ENCODE measurements at places on chromosomes 16 and 17.

DNA sequence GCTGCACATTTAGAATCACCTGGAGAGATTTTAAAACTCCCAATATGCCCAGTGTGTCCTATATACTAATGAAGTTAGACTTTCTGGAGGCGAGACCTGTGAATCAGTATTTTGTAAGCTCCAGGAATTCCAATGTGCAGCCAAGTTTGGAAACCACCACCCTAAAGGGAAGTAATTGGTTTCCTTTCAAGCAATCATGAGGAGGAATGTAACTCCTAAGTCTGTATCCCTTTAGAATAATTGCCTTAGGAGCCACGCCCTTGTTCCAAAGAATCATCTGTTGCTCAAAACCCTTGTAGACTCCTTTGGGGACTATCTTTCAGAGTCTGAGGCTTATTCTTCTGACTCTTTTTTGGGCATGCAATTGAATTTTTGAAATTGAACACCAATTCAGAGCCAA is 84.4 kb downstream of the DNAH9 start:
- DNase-seq: no peak

DNA sequence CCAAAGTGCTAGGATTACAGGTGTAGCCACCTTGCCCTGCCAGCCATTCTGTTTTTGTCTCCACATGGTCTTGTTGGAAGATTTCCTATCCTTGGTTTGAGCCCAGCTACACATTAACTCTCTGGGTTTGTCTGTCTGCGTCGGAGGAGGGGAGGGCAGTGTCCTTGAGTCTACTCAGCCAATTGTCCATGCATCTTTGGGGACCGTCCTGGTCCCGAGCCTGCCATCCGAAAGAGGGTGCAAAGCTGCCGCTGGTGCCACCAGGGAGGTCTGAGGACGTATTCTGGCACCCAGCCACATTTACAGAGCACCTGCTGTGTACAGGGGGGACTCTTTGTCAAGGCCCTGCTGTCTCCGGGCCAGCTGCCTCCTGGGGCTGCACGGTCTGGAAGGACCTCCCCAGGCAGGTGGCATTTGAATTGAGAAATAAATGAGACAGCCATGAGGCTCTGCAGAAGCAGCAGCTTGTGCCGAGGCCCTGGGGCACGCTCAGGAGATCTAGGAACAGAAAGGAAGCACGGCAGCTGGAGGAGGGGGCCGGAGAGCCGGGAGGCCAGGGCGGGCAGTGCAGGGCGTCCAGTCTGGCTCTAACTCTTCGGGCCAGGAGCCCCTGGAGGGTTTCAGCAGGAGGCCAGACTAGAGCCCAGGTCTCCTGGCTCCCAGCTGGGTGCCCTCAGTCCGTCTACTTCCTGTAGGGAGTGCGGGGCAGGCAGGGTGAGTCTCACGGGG is 1.5 kb downstream of the CYBA start:
- DNase-seq: no peak

DNA sequence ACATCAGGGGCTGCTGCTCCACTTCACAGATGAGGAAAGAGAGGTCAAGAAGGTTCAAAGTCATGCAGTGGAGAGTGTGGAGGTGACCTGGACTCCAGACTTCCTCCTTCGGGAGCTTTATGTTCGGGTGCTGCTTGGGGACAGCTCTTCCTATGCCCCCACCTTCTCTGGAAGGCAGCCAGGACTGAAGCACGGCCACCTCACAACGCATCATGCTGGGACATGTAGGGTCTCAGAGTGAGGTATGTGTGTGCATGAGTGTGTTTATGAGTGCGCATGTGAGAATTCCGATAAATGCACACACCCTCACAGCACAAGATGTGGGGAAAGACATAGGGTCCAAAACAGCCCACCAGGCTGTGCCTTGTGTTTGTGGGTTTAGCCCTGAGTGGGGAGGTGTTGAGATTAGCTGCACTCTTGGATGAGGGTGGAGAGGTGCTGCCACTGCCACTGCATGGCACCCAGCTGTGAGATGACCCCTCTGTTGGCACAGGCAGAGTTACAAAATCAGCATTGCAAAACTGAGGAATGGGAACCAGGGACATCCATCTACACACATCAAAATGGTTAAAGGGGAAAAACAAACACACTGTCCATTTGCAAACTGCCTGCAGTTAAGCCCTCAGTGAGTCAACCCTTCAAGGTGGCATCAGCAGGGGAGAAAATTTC is 367.4 kb downstream of the SEC14L1 start:
- no peak for DNase-seq

GRCh38 chr16:64629622-64630021 is 492.2 kb downstream of the CDH11 start:
- no peak for DNase-seq

DNA sequence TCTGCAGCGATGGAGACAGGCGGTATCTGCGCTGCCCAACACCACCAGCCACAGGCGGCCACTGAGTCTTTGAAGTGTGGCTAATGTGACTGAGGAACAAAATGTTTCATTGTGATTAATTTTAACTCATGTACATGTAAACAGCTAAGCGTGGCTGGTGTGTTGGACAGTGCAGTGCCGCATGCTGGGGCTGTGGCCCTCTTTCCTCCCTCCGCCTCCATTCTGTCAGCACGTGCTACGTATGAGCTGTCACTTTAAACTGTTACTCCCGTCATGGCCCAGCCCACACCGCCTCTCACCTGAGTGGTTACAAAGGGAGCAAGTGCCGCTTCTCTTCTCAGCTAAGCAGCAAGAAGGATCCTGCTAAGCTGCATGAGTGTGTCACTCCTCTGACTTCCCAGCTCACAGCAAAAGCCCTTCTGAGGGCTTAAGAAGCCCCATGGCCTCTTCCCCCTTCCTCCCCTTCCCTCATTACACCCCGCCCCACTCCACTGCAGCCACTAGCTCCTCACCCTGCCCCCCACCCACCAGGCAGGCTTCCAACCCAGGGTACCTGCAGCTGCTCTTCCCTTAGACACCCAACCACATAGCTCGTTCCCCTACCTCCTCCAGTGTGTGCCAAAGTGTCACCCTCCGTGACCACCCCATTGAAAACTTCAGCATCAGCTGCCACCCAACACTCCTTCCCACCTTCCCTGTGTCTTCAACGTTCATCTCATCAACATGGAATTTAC is 15.0 kb downstream of the HASPIN start:
- DNase-seq: no peak

GRCh38 chr16:90078579-90078895 is 1.4 kb upstream of the PRDM7 start:
- no peak for DNase-seq

DNA sequence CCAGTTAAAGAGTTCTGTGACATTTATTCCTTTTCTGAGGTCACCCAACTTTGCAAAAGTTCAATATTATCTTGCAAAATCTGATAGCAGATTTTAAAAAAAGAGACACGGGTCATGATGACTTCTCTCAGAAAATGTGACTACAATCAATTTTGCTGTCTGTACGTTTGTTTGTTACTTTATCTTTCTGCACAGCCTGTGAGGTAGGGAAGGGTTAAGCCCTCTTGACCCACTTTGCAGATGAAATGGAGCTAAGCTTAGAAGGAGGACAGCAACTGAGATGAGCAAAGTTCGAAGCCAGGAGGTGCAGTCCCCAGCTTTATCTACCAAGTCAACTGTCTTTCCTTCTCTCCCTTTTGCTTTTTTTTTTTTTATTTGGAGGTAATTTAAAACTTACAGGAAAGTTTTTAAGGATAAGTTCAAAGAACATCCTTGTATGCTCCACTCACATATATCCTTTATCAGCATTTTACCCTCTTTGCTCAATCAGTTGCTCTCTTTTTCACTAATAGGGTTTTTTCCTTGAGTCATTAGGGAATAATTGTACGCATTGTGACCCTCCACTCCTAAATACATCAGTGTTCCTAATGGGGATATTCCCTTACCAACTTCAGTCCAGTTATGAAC is 86.8 kb downstream of the MSI2 start:
- no peak for DNase-seq

DNA sequence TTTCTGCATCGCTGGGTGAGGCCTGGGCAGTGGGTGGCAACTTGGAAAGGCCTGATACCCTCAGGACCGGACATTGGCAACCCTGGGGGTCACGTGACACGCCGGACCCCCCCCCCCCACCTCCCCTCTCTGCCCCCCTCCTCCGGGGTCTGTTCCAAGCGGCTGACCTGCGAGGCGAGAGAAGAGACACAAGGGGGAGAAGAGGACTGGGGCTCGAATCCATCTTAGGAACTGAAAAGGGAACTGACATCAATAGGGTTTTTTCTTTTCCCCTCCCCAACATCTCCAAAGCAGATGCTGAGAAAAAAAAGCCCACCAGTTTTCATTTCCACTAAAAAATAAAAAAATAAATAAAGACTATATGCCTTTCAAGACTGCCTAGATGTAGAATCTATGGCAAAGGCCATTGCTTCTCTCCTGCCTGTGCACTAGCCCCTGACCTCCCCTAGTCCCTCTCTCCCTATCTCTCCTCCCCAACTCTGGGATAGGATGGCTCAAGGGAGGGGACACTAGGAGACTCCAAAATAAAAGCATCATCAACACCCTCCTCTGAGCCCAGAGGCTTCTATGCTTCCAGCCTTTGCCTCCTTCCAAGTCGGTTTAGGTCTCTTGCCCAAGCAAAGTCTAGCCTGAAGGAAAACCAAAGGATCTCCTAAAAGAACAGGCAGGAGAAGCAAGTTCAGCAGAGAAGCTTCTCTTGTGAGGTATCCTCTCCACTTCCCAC is 7.7 kb upstream of the HOXB2 start:
- DNase-seq: no peak

DNA sequence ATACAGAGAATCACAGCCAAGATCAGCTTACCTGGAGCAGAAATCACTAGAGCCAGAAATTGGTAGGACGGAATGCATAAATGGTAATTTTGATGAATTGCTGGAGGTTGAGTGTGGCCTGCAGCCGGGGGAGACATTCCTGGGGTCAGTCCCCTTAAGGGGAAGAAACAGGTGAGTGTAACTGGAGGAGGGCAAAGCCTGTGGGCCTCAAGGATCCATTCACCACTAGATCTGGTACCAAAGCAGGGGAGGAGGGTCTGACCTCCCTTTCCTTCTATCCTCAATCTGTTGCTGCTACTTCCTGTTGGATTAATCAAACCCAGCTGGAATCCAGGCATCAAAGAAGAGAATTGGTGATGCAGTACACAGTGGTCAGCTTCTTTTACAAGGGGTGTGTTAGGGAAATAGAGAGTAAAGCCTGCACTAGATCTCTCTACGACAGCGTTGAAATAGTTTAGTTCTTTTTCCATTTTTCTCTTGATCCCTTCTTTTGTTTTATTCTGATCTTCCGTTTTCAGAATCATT is 8.6 kb upstream of the ABCA9 start:
- no peak for DNase-seq

- DNase-seq: no peak
Measured at GRCh38 chr17:56937687-56938086, 23.2 kb downstream of the COIL start.

DNA sequence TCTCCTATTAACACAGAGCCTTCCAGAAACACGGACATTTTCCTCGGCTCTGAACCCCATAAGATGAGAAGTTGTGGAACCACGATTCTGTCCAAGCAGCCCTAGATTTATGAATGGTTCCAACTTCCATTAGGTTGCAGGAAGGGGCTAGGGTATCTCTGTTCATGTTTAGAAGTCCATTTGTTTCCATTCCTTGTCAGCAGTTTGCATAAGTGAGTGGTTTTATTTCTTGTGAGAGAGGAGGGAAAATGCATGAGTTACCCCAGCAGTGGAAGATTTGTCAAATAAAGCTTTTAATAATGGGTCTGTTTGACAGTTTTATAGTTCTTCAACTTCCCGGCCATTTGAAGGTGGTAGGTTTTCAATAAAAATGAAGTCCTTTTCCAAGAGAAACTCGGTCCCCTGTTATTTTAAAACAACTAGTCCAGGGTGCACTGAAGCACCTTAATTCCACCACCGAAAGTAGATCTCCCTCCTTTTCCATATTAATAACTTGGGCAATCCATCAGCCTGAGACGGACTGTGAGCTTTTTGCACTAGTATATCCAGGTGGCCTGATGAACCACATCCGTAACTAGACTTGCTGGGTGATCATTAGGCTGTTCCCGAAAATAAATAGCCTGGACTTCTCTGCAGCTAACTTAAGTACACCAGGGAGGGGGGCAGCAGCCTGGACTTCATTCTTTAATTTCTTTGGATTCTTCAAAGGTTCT is 181.3 kb downstream of the TMEM114 start:
- no peak for DNase-seq

DNA sequence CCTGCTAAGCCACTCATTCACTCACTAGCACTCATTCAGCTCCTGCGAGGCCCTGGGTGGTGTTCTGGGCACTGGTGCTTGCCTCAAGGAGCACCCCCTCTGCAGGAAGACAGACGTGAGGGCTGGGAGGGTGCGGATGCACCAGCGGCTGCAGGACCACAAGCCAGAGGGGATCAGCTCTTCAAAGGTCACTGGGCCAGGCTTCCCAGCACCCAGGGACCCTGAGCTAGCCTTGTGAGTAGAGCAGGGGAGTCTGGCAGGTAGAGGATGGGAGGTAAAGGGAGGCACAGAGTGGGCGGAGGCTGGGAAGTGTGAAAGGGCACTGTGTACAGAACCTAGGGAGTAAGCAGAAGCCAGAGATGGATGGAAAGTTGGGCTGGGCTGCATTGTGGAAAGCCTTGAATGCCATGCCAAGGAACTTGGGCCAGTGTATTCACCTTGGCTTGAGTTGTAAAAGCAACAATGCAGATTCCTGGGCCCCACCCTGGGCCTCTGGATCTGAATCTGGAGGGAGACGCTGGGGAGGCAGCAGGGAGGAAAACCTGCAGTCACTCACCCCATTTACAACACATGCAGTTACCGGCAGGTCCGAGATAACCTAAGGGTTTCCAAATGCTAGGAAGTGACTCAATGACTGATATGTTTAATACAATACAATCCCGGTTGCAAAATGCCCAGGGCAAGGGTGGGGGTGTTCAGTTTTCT is 1.7 kb downstream of the IL4R start:
- DNase-seq: peak; percentile 47

GRCh38 chr17:80082403-80083135 is 18.8 kb upstream of the GAA start:
- DNase-seq: peak; percentile 55

GRCh38 chr17:80997424-80998117 is 5.9 kb downstream of the CHMP6 start:
- no peak for DNase-seq

GRCh38 chr16:1030473-1030901 is 42.1 kb upstream of the SSTR5 start:
- no peak for DNase-seq

GRCh38 chr16:11650641-11651591 is 17.3 kb upstream of the SNN start:
- no peak for DNase-seq

DNA sequence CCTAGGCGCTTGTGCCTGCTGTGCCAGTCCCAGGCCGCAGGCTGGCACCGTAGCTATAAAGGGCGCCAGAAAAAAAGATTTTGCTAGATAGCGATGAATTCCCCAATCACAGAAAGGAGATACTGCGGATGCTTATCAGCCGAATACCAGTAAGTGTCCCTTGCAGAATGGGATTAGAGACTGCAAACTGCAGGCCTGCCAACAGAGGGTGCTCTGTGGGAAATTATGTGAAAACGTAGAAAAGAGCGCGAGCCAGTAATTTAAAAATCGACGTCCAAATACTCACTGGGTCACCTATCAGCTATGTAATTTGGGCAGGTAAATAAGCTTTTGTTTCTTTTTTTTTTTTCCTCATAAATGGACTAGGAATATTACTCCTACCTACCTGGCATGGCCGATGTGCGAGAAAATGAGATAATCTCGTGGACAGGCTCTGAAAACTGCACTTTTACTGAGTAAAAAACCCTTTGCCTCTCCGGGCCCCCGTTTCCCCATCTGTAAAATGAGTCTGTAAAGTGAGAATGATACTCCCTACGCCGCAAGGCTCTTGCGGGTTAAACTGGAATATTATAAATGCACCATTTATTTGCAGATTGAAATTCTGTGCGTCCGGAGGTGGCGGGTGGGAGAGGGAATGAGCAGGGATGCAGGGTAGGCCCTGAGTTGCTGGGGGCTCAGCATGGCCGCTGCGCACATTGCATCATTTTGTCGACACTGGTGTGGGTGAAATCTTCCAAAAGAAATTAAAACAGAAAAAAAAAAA is 1.2 kb upstream of the COG1 start:
- DNase-seq: peak; percentile 75
